ENCODE measurements at places on chromosomes 3 and 15. TPM values are rescaled to one million over a fixed set of nuclear protein-coding genes. Genes with fewer than 3 reads are reported as not detected.

The TNFSF10 gene
- polyA plus RNA-seq = 33.5 TPM

The THRB gene
- polyA plus RNA-seq = 0.38 TPM

The EPHA6 gene
- polyA plus RNA-seq = not detected

The APEH gene
- 84.5 TPM for polyA plus RNA-seq

The BUB1B gene
- polyA plus RNA-seq = 0.55 TPM

Measured in IgD-negative memory B cell (primary cell).